ENCODE measurements at places on chromosomes 12 and 14.

DNA sequence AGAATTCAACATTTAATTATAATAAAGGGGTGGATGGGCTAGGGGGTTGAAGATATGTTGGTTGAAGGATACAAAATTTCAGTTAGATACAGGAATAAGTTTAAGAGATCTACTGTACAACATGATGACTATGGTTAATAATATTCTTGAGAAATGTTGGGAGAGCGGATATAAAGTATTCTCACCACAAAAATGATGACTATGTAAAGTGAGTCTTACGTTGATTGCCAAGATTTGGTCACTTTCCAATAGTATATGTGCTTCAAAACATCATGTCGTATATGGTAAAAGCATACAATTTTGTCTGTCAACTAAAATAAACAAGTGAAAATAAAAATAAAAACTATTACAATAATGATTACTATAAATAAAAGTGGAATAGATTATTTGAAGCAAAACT is 802.0 kb downstream of the C12orf50 start:
- DNase-seq = no peak

- no peak for DNase-seq
Observed at GRCh38 chr14:69904246-69904645, 25.0 kb downstream of the SMOC1 start.

GRCh38 chr14:43204816-43205215 is 1302.3 kb downstream of the FSCB start:
- DNase-seq = no peak

GRCh38 chr12:104494137-104494792 is 37.5 kb downstream of the CHST11 start:
- DNase-seq = peak; percentile 39

DNA sequence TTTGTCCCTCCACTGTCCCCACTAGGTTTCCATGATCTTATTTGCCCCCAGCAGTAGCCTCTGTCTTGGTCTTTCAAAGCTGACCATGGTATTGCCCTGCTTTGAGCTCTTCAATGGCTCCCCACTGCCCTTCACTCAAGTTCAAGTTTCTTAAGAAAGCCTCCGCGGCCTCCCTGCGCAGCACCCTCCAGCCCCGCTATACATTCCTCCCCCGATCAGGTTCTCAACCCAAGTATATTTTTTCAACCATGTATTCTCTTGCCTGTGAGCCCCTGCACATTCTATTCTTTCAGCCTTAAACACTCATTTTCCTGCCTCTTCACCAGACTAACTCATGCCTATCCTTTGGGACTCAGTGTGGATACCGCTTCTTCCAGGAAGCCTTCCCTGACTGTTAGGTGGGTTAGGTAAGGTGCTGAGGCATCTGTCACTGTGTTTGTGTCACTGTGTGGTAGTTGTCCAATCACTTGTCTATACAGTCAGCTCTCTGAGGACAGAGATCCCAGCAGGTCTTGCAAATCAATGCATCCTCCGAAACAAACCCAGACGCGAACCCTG is 4.3 kb downstream of the FAIM2 start:
- no peak for DNase-seq

- no peak for DNase-seq
Observed at GRCh38 chr12:132536102-132536876, 46.3 kb downstream of the FBRSL1 start.

- no peak for DNase-seq
Observed at GRCh38 chr14:75960231-75960630, 21.6 kb downstream of the TGFB3 start.

GRCh38 chr14:102184316-102185035 is 44.8 kb downstream of the WDR20 start:
- DNase-seq = no peak

DNA sequence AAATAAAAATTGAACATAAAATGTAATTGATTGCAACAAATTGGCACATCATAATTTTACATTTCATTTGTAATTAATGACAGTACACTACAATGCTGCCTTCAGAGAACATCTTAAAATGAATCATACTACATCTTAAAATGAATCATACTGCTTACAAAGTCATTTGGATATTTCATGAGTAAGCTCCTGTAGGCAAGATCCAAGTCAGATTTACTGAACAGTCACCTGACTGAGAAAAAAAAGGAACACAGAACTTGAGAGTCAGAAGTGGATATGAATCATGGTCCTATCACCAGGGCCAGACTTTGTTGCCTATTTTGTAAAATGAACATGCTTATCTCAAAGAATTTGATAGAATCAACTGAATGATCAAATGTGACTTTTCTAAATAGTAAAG is 32.7 kb upstream of the FBLN5 start:
- no peak for DNase-seq

GRCh38 chr14:35826952-35827416 is 846 bp downstream of the BRMS1L start:
- no peak for DNase-seq

DNA sequence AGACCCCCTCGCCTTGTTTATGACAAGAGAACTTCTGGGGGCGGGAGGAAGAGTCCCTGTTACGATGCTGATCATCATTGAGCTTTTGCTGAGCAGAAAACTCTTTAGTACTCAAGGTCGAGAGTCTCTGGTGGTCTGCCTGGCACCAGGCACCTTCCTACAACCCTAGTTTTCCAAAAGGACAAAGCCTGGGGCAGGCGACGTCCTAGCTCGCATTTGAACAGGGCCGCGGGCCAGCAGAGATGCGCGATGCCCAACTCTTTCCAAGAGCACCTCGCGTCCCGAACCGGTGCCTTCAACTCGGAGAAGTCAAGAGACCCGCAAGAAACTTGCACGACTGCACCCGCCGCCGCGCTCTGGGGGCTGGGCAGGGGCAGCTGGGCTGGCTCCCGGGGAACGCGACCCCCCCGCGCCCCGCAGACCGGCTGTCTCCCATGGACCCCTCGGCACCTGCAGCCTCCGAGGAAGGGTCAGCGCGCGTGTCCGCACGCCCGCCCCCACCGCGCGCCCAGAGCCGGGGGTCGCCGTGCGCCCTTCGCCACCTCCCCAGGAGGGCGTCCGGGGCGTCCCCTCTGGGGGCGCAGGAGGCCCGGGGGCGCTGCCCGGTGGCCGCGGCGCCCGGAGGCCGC is 377 bp upstream of the BCL7A start:
- no peak for DNase-seq

DNA sequence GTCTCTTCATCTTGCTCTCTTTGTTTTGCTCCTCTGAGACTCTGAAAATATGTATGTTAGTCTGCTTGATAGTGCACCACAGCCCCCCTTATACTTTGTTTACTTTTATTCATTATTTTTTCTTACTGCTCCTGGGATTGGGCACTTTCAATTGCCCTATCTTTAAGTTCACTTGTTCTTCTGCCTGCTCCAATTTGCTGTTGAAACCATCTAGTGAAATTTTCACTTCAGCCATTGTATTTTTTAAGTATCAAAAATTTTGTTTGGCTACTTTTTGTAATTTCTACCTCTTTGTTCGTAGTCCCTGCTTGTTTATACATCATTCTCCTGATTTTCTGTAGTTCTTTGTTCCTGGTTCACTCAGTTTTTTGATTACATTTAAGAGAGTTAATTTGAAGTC is 223.3 kb downstream of the SLC38A4 start:
- no peak for DNase-seq

DNA sequence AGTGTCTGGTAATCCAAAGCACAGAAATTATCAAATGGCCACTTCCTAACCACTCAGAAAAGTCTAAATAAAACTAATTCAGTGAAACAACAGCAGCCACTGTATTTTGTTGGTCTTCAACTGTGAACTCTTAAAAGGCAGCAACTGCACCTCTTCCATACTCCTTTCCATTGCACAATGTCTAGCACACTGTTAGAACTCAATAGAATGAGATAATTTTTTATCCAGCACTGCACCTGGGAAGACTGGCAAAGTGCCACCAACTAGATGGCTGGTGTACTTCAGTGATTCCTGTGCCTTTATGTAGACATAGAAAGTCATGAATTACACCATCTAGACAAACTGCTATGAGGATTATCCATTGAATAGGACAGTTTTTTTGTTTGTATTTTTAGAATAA is 26.2 kb downstream of the LGR5 start:
- DNase-seq = no peak

DNA sequence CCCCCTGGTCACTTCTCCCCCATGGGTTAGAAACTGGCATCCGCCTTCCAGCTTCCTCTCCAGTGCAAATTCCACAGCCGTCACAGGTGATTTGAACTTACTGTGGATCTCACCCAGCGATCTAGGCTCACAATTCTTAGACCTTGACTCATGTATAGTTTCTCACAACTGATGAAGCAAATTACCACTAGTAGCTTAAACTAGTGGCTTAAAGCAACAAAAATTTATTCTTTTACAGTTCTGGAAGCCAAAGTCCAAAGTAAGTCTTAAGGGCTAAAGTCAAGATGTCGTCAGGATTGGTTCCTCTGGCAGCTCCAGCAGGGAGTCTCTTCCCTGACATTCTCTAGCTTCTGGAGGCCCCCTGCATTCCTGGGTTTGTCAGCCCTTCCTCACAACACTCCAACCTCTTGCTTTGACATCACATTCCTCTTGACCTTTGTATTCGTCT is 117.4 kb downstream of the KTN1 start:
- DNase-seq = no peak

DNA sequence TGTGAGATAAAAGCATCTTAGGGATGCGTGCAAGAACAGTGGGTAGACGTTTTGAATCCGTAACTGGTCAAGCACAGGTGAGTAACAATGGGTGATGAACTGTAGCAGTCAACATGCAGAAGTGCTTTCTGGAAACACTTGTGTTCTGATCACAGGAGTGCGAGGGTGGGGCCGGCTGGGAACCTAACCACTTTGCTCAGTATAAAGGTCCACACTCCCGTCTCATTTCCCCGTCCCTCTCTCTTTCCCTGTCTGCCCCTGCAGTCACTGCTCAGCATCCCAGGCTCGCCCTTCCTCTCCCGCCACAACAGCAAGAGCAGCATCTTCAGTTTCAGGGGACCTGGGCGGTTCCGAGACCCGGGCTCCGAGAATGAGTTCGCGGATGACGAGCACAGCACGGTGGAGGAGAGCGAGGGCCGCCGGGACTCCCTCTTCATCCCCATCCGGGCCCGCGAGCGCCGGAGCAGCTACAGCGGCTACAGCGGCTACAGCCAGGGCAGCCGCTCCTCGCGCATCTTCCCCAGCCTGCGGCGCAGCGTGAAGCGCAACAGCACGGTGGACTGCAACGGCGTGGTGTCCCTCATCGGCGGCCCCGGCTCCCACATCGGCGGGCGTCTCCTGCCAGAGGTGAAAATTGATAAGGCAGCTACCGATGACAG is 127.1 kb downstream of the FIGNL2 start:
- DNase-seq = no peak

DNA sequence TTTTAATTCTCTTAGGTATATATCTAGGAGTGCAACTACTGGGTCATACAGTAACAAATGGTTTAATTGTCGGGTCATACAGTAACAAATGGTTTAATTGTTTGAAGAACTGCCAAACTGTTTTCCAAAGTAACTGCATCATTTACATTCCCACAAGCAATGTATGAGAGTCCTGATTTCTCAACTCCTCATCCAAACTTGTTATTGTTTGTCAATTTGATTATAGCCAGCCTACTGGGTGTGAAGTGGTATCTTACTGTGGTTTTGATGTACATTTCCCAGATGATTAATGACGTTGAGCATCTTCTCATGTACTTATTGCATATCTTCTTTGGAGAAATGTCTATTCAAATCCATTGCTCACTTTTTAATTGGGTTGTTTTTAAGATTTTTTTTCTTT is 67.6 kb upstream of the CFL2 start:
- DNase-seq = no peak

DNA sequence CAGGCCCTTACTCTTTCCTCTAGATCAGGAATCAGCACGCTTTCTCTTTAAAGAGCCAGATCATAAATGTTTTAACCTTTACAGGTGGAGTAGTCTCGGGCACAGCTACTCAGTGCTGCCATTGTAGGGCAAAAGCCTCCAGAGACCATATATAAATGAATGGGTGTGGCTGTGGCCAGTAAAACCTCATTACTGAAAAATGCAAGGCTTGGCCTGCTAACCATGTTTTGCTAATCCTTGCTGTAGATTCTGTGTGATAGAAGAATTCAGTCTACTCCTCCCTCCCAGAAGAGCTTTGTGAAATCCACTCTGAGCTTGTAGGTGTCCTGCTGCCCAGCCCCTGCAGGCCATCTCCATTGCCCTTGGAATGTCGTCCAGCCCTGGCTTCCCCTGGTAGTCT is 58.1 kb downstream of the HSP90AA1 start:
- DNase-seq = no peak

DNA sequence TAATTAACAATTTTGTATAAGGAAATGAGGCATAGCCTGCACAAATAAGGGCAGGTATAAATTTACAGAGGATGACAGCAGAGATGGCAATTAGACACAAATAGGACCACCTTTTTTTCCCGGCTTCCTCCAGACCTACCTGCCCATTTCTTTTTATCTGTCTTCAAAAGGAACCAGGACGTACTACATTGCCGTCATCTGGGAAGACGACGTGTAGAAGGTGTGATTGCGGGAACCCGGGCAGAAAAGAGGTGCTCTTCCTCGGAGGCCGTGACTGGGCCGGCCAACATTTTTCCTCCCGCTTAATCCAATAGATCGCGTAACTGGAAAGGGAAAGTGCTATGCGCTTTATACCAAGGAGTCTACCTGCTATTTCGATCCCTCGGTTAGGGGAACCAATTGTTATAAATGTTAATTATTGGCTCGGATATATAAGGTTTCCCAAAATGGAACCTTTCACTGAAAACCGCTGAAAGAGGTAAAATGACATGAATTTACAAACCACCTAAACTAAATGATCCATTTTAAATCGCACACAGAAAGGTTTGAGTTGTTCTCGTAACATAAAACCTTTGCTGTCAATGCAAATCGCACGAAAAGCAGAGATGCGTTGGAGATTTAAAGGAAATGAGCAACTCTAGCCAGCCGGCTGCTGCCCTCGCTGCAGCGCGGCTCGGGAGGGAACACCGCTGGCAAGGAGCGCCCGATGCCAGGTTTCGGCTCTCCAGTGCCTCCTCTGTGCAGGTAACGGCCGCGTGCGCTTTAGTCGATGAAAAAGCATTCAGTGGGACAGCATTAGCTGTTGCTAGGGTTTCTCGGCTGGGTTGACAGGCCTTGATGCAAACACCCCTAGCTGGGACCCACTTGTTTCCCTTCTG is 2.8 kb upstream of the SIX1 start:
- no peak for DNase-seq

DNA sequence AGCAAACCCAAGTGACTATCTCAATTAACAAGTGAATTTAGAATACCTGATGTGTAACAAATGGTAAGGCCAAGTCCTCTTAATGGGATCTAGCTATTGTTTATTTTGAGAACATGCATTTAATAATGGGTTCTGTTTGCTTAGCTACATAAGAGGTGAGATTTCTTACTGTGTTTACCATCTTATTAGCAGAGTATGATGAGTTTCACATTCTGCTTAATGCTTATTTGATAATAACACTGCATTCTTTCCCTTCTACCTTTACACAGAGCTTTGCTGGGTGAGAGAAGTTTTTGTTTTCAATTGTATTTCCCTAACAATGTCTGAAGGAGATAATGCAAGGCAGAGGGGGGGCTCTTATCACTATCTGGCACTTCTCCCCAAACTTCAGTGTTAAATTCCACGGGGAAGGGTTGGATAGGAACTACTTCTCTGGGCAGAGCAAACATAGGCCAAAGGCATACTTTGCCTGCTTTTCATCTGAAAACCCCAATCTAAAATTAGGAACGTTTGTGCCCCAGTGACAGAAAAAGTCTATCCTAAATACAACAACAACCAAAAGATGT is 129.0 kb upstream of the ATXN7L3B start:
- DNase-seq = no peak

- no peak for DNase-seq
Observed at GRCh38 chr14:56422703-56423213, 156.8 kb upstream of the TMEM260 start.

- no peak for DNase-seq
Observed at GRCh38 chr12:93025145-93026103, 96.3 kb upstream of the EEA1 start.

GRCh38 chr12:28759333-28759732 is 389.7 kb upstream of the FAR2 start:
- DNase-seq = no peak

All from stimulated activated CD4-positive, alpha-beta T cell treated with anti-CD3 and anti-CD28 coated beads, Interleukin-1b, Interleukin-23, amount 100 ng/mL, for 1 hour (primary cell).